ENCODE measurements at places on chromosomes 5 and 9. TPM values are rescaled to one million over a fixed set of nuclear protein-coding genes. Genes with fewer than 3 reads are reported as not detected.
A peak's percentile ranks its signal among the peaks of the same experiment; 100 is the strongest.

GRCh38 chr5:10493884-10494283 is 52.2 kb downstream of the ROPN1L start:
- no peak for DNase-seq

- DNase-seq = peak; percentile 79
Observed at GRCh38 chr9:70475211-70475610, 60.8 kb upstream of the KLF9 start.

The ANGPTL2 gene
- total RNA-seq = 3.1 TPM

DNA sequence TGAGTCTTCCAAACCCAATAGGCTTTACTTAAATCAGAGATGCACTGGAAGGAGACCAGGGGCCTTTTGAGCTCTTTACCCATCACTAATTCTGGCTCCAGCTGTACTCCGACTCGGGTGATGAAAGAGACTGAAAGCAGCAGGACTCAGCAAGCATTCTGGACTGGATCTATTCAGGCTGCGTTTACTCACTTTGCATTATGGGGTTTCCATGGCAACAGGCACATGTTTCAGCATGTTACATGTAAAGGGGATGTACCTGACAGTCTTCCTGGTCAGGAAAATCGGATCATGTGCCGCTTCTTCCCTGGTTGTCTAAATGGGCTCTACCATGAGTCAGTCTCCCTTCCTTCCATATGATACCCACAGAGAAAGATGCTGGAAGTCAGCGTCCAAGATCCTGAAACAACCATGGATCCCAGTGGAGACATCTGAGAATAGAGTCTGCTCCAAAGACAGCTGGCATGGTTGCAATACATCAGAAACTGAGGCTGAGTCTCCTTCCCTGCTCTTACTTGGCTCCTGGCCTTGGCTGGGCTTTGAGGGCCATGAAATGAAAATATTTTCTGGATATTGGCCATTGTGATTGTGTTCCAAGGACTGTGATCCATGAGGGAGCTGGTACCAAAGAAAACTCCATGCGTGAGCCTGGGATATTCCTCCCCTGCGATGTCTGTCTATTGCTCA is 102.5 kb upstream of the TNC start:
- no peak for DNase-seq

The CENPK gene
- total RNA-seq = not detected

GRCh38 chr5:108436696-108437095 is 54.8 kb upstream of the FBXL17 start:
- no peak for DNase-seq

DNA sequence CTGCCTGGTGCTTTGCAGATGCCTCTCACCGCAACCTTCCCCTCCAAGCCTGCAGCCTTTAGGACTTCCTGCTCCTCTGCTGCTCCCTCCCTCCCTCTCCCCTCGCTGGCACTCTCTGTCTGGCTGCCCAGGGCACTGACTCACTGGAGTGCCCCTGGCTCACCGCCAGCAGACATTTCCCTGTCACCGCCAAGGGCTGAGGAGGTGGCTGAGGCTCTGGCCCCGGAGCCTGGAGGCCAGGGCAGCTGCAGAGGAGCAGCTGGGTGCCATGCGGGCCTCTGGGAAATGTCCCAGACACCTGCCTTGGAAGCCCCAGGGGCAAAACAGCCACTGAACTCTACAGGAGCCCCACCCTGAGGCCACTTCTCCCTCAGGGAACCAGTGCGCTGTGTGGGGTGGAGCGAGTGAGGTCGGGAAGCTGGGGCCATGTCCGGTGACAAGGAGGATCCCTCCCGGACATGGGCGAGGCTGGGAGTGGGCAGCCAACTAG is 53.4 kb downstream of the TENT4A start:
- peak; percentile 75 for DNase-seq

The IL4 gene
- not detected for total RNA-seq

DNA sequence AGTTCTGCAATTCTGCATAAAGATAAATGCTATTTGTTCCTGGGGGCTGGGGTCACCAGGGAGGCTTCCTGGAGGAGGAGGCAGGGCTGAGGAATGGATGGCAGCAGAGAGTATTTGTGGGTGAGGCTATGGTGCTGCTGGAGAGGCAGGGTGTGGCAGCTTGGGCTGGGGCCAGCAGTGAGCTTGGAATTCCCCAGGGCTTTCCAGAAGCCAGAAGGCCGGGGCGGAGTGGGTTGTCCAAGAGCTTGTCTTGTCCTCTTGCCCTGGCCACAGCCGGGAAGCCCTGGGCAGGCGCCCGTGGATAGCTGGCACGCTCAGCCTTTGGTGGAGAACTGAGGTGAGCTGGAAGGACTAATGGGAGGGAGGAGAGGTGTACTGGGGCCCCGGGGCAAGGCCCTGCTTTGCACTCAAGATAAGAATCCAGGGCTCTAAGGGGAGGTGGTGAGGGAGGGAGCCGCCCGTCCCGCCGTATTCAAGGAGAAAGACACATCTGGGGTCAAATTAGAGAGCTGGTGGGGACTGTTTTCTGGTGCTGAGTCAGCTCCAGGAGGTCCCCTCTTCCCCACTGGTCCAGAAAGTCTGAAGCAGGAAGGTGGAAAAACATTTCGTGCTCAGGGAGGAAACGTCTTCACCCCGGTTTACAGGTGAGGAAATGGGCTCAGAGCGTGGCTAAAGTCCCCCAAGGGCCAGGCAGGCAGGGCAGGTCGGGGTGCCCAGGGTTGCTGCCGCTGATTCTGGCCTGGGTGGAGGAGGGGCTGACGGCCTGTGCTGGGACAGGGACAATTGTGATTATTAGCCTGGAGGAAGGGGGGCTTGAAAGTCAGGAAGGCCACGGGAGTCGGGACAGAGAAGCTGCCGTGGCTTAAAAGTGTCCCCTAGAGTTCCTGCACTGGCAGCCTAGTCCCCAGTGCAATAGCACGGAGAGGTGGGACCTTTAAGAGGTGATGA is 26.9 kb upstream of the CNOT6 start:
- peak; percentile 18 for DNase-seq

DNA sequence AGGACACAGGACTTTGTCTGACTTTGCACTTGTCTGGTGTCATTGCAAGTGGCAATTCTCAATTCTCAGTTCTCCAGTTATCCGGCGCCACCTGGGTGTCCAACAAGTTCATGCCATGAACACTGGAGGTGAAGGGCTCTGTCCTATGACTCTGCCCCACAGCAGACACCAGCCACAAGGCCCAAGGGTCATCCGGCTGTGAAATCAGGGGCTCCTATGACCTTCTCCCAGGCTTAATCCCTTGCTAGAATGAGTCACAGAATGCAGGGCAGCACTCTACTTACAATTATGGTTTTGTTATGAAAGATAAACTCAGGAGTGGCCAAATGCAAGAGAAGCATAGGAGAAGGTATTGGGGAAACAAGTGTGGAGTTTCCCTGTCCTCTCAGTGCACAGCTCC is 392.0 kb downstream of the GADD45G start:
- DNase-seq = no peak

The ANKRD55 gene
- total RNA-seq = not detected

DNA sequence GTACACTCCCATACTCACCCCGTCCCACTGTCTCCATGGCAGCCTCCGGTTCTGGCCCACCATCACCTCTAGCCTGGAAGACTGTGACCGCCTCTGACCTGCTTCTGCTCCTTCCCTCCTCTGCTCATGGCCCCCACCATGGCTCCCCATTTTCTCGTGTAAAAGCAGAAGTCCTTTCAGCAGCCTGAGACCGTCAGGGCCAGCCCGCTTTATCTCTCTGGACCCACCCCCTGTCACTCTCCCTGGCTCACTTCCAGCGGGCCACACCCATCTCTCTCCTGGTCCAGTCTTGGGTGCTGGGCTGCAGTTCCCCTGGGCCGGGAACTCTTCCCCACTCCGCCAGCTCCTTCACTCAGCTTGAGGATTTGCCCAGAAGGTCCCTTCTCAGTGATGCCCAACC is 96.0 kb upstream of the RUFY1 start:
- DNase-seq = no peak
